ENCODE measurements at places on chromosomes 7 and 10.

- peak; percentile 58 for DNase-seq
Measured at GRCh38 chr7:132956556-132956955, 125.3 kb downstream of the CHCHD3 start.

DNA sequence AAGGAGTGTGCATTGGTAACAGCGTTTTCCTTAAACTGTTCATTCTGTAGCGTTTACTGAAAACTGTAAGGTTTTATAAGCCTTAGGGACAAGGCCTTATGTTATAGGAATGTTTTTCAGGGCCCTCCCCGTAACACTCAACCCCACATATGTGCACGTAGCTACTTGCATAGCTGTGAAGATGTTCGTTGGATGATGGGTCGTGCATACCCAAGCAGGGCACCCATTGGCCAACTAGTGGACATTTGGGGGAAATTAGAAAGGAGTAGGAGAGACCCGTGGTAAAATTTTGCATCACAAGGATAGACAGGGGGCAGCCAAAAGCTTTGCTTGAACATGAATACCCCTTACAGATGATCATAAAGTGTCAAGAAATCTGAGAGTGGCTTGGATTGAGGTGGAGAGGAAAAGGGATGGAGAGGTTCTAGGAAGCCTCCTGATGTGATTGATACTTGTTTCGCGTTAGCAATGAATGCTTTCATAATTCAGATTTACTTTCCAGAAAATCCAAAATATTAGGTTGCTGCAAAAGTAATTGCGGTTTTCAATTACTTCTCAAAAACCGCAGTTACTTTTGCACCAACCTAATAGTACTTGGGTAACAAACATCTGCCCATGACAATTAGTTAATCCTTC lies 878 bp downstream of the SEC61A2 start:
- peak; percentile 81 for DNase-seq

DNA sequence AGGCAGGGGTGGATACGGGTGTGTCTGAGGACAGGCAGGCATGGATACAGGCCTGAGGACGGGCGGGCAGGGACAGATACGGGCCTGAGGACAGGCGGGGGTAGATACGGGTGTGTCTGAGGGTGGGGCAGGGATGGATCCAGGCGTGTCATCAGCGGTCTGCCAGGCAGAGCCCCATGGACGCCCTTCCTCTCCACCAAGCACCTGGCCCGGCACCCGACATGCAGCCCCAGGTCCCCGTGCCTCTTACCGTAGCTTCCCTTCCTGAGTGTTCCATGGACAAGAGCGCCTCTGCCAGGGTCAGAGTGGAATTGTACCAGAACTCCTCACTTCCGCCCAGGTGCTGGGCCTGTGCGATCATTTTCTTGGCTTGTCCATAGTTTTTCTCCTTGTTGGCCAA lies 74.6 kb upstream of the NKX6-2 start:
- no peak for DNase-seq

DNA sequence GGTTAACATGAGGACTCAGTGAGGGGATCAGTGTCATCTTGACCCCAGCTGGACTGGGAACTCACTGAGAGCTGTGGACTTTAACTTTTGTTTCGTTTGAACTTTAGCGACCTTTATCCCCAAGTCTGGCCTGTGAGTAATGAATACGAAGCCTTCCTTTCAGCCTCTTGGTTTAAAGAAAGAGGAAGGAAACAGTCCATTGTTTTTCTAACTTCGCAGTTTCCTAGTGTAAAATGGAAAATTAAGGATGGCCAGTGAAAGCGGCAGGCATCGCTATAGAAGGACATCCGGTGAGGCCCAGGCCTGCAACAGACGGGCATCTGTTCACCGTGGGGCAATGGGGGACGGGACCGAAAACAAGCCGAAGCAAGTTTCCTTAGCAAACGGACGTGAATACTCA lies 44.1 kb upstream of the ADO start:
- no peak for DNase-seq

DNA sequence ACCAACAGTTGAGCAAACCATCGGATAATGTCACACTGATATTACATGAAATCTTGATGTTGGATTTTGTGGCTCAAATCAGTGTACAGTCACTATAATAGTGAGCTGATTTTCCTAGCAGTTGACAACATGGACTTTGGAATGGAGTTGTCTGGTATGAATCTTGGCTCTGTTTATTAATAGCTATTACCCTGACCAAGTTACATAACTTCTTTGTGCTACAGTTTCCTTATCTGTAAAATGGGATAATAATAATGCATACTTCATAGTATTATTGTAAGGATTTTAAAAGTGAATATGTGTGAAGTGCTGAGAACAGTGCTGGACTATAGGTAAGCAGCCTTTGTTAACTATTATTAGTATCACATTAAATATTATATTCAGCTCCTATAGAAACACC lies 26.1 kb upstream of the ANLN start:
- DNase-seq: no peak

GRCh38 chr10:132624061-132624846 lies 86.7 kb downstream of the INPP5A start:
- no peak for DNase-seq

GRCh38 chr10:124911124-124912067 lies 30.5 kb upstream of the ZRANB1 start:
- DNase-seq: peak; percentile 15

DNA sequence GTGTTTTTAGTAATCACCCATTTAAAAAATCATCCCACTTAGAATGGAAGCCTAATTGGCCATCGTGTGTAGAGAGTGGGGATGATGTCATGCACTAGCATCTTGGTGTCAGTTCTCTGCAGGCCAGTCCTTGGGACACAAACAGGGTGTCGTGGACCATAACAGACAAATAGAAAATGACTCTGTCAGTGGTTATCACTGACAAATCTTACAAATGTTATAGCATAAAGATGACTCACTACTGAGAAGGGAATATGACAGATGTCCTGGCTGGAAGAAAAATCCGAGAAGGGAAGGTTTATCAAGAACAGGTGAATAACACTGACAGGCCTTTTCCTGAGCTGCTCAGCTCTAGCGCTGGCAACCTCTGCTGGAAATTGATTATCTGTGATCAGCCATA lies 10.6 kb downstream of the CABCOCO1 start:
- no peak for DNase-seq

- peak; percentile 67 for DNase-seq
Measured at GRCh38 chr10:102413053-102413705, 5.4 kb downstream of the PSD start.

DNA sequence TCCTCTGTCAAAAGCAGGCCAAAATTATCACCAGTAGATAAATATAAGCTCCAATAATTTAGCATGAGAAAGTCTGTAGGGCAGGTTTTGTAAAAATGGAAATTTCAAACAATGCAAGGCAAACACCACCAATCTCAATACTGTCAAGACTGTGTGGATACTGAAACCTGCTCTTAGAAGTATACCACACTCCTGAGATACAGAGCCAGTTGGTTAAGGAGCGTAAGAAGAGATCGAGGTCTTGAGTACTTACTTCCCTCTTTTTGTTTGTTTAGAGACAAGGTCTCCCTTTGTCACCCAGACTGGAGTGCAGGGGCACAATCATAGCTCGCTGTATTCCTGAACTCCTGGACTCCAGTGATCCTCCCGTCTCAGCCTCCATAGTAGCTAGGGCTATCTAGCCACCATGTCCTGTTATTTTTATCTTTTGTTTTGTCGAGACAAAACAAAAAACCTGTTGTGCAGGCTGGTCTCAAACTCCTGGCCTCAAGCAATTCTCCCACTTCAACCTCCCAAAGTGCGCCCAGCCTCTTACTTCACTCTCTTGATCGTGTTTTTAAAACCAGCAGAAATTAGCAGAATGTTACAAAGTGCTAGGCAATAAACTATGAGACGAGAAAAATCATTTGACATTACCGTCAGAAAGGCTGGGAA lies 205.7 kb downstream of the PARD3 start:
- DNase-seq: no peak

GRCh38 chr7:98284335-98285036 lies 3.0 kb downstream of the BRI3 start:
- peak; percentile 73 for DNase-seq

GRCh38 chr10:95742485-95742884 lies 13.5 kb upstream of the ENTPD1 start:
- DNase-seq: no peak

- no peak for DNase-seq
Measured at GRCh38 chr7:148929176-148929575, 45.1 kb upstream of the EZH2 start.

- no peak for DNase-seq
Measured at GRCh38 chr10:84539216-84539615, 210.8 kb downstream of the CCSER2 start.

DNA sequence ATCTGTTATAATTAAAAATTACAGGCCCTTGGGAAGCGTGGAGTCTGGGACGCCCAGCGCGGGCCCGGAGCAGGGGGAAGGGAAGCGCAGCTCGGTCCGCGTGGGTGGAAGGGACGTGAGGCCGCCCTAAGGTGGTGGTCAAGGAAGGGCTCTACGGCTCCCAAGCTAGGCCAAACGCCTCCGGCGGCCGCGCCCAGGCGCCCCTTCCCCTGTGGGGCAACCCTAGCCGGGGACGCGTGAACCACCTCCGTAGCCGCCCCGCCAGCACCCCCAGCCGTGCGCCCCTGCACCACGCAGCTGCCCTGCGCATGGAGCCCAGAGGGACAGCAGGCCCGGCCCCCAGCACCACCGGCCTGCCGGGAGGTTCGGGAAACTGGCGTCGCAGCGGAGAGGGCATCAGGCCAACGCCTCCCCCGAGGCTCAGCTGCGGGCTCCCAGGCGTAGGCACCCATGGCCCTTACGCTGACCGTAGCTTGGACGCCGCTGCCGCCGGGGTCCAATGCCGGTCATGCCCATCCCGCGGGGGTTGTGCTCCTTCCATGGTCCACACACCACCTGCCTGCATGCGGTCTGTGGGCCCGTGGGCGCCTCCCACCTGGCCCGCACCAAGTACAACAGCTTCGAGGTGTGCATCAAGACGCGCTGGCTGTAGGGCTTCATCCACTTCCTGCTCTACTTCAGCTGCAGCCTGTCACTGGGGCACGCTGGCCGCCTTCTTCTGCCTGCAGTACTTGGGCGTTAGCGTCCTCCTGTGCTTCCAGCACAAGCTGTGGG lies 166.7 kb downstream of the SEPTIN7 start:
- DNase-seq: no peak

- DNase-seq: no peak
Measured at GRCh38 chr10:46236941-46237681, 49.7 kb upstream of the ANTXRL start.

GRCh38 chr10:32259551-32259950 lies 87.4 kb downstream of the EPC1 start:
- DNase-seq: no peak

DNA sequence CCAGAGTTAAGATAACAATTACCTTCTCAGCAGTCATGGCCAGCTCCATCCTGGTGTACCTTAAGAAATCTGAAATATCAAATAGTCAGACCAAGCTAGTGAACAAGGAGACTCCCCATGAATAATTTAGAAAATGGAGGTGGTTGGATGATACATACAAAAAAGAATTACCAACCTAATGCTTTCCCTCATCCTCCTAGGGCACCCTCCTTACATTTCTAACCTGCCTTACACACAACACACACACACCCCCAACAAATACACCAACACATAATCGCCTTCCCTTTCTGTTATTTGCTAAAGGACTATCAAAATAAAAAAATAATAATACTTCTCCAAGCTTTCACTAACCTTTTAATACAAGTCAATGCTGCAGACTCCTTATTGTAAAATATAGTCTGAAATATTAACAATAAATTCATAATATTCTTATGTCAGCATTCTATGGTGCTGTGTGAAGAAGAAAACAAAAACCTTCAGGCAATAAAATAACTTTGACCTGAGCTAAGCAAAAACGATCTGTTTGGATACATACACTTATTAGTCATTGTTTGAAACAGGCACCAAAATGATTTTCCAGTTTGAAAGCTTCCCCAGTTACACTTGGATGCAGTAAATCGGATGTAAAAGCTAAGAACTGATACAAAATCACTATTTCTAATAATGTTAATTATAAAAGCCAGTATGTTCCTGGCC lies 3.4 kb downstream of the TWIST1 start:
- no peak for DNase-seq

DNA sequence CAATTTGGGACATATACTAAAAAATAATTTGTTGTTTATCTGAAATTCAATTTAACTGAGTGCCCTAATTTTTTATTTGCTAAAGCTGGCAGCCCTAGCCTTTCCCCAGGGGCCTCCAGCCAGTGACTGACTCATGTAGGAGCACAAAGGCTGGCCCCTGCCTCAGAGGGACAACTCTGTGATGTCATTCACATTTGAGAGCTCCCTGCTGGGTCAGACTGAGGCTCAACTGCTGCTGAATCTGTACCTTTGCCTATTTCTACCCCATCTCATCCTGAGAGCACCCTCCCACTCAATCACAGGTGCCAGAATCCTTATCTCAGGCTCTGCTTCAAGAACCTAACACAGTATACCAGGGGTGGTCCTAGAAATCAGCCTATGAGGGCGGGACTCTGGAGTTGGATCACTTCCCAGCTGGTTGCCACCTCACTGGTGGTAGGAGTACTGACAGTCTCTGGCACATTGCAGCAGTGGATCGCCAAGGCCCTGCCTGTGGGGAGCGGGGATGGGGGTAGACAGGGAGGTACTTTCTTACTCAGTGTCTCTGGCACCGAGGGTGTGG lies 11.6 kb downstream of the GCK start:
- DNase-seq: peak; percentile 41

GRCh38 chr10:125144693-125145623 lies 15.4 kb downstream of the CTBP2 start:
- DNase-seq: peak; percentile 82

GRCh38 chr7:41732843-41733306 lies 30.0 kb upstream of the INHBA start:
- no peak for DNase-seq

GRCh38 chr10:61406242-61406641 lies 46.9 kb downstream of the TMEM26 start:
- no peak for DNase-seq

DNA sequence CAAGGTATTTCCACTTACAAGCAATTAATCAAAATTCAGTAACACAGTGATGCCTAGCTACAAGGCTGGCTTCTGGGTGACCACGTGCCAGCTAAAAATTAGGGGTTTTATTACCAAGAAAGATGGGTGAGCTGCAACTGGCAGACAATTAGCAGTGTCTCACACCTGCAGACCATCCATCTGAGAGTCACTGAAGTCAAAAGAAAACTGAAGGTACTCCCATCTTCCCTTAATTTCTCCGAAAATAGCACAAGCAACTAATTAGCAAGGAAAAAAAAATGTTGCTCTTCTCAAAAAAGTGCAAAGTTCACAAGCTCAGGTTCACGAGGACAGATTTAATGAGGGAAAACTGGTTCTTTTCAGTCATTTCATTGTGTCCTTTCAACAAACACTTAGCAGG lies 28.4 kb downstream of the RSU1 start:
- DNase-seq: no peak
